GM10248 (cell line): ENCODE measurements at places on chromosomes 11 and 22.

- DNase-seq = peak; percentile 64
Observed at GRCh38 chr11:66068923-66069714, 953 bp upstream of the PACS1 start.

- no peak for DNase-seq
Observed at GRCh38 chr11:129141748-129142523, 50.2 kb downstream of the ARHGAP32 start.

DNA sequence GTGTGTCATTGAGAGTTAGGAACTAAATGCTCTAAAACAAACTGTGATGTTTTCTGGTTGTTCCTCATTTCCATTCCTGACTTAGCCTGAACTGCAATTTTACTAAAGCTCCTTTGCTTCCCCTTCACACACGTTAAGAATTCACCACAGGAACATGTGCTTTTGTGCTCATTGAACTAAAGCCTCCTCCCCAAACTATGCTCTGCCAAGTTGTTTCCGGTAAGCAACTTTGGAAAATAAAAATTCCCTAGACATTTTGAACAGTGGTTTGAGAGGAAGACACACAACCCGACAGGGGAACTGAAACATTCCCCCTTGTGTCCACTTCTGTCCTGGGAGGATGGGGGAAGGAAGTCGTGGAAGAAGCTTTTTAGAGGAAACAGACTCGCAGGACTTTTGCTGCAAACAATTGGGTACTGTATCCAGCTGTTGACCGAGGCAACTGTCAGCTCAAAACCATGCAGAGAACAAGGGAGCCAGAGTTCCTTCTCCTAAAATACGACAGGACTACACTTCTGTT is 66.9 kb downstream of the GAB2 start:
- DNase-seq = no peak

DNA sequence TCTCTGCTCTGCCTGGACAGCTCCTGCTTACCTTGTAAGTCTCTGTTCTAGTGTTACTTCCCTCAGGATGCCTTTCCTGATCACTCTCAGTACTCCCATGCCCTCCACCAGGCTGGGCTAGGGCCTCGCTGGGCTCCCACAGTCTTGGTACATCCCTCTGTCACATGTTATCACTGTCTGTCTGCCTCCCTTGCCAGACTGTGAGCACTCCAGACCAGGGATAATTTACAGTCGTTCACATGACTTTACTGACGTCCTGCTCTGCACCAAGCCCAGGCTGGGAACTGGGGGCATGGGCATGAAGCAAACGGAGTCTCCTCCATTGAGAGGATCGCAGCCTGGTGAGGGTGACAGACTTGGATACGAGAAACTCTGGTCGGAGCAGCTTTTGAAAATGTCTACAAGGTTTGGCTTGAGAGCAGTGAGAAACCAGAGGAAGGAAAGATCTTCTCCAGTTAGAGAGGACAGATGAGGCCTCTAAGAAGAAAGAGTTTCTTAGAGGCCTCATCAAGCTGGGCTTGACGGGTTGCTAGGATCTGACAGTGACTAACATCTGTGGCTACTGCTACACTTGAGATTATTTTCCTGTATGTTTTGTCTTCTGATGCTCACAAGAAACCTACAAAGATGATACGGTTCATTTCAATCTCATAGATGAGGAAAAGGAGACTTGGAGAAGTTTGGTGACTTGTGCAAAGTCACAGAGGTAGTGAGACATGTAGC is 12.5 kb downstream of the USP35 start:
- no peak for DNase-seq

GRCh38 chr11:66417000-66417399 is 3.8 kb upstream of the NPAS4 start:
- DNase-seq = no peak

- no peak for DNase-seq
Observed at GRCh38 chr22:33792832-33793231, 127.4 kb downstream of the LARGE1 start.
